ENCODE measurements at places on chromosomes 7 and 10. TPM values are rescaled to one million over a fixed set of nuclear protein-coding genes. Genes with fewer than 3 reads are reported as not detected.

UPK3B gene
- 1.0 TPM for total RNA-seq

NEUROD6 gene
- total RNA-seq = not detected

PRLHR gene
- not detected for total RNA-seq

- no peak for DNase-seq
Observed at GRCh38 chr10:70034232-70034631, 18.4 kb upstream of the MACROH2A2 start.

DNA sequence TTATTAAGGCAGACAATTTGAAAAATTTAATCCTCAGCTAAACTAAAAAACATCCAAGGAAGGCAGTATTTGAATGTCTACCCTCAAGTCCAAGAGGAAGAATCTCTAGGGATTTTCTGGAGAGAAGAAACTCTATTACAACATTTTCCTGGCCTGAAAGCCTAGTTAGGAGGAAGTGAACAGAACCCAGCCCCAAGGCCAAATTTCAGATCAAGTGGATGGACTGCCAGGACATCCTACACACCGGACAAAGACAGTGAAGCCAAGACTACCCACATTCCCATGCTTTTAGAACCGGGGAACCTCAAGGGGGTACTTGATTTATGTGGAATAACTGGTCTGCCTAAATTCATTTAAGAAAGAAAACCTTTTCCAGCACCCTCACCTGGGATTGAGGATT lies 108.9 kb upstream of the MEOX2 start:
- no peak for DNase-seq

DNA sequence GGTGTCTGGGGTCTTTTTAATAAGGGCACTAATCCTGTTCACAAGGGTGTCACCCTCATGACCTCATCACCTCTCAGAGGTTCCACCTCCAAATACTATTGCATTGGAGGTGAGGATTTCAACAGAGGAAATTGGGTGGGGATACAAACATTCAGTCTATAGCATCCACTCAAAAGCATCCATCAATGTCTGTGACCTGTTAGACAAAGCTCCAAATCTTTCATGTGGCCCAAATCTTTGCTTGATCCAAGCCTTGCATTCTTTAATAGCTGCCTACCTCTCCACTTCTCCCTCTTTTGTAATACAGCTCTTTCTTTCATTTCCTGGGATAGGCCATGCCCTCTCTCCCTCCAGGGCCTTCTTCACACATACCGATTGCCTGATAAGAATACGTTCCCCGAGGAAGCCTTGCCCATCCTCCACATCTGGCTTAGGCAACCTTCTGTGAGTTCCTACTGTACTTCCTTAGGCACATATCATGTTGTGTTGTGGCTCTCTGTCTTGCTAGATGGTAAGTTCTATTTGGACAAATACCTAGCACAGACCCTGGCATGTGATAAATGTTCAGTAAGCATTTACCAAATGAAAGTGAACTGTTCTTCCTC lies 66.1 kb downstream of the CREM start:
- no peak for DNase-seq

DNA sequence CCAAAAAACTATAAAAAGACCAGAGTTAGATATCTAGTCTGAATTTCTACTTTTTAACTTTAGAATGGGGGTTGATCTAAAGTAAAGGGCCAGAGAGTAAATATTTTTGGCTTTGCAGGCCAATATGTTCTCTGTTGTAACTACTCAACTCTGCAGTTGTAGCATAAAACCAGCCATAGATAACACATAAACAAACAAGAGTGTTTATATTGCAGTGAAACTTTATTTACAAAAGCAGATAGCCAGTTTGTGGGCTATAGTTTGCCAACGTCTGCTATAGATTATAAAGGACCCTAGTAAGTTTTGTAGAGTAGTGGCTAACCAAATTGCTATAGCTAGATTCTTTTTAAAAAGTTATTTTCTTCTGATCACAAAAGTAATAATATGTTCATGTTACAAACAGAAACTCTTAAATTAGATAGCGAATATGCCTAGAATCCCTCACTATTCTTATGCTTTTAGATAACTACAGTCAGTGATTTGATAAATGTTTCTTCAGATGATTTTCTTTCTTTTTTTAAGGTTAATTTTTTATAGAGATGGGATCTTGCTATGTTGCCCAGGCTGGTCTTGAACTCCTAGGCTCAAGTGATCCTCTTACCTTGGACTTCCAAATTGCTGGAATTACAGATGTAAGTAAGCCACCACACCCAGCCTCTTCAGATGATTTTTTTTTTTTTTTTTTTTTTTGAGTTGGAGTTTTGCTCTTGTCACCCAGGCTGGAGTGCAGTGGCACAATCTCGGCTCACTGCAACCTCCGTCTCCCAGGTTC lies 23.6 kb upstream of the HBP1 start:
- DNase-seq = no peak

All from thyroid gland (tissue), 4 donors.